Sciatic nerve (tissue), 2 donors: ENCODE measurements at places on chromosomes 7 and 10.

- no peak for DNase-seq
These were observed 62.9 kb upstream of the OIT3 start for GRCh38 chr10:72830625-72831024.

DNA sequence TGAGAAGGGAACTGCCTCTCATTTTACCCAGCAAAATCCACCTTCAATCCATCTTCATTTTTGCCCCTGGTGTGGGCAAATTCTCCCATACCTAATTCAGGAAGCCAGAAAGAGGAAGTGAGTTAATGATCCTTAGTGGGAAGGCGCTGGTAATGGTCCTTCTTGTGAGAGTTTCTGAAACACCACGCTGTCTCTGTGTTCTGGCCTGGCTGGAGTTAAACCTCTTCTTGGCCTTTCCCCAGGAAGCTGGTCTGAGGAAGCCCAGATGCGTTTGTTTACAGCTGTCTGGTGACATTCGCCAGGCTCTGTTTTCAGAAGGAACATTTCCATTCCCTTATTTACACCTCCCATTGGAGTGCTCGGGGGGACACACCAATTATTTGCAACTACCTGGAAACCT is 24.3 kb downstream of the HTRA1 start:
- DNase-seq = no peak

DNA sequence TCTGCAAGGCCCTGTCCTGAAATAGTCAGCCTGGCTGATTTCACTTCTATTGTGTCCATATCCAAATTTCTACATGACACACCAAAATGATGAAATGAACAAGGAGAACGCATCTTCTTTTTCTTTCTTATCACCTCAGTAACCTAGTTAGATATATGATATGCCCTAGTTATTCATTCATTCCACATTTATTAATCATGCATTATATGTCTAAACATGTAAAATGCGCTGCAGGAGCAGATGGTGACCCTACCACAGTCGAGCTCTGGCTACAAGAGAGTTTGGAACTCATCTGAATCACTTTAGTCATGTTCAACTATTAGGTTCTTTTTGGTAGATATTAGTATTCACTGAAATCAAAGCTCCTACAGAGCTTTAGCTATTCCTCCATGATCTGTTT is 31.8 kb upstream of the VPS41 start:
- DNase-seq = no peak

DNA sequence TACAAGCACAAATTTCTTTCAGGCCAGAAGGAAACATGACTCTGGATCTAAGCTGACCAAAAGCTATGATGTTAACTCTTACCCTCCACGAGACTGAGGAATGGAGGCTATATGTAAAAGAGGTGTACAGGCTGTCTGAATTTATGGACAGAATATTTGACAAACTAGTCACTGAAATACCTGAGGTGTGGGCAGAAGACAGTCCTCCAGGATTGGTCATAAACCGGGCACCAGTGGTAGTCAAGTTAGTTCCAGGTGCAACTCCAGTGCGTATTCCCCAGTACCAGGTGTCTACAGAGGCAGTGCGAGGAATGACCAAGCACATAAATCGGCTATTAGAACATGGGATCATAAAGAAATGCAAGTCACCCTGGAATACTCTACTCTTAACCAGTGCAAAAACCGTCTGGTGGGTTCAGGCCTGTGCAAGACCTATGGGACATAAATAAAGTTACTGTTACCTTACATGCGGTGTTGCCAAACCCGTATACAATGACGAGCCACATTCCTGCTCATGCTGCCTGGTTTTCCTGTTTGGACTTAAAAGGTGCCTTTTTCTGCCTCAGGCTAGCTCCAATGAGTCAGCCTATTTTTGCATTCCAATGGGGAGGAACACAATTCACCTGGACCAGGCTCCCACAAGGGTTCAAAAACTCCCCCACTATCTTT is 6.7 kb upstream of the CYREN start:
- DNase-seq = no peak

DNA sequence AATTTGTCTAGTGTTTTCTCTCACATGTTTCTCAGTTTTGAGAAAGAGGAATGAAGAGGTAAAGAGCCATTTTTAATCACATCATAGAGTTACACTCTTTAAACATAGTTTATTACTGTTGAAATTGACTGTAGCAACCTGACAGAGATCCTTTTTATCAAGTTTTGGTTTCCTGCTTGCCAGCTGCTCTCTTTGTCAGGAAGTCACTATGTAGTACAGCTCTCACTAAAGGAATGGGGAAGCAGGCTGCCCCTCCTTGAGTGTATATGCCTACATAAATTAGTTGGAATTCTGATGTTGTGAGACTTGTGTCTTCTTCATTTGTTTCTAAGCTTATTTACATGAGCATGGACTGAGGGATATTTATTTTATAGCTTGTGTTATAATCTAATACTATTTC is 1274.0 kb upstream of the CELF2 start:
- DNase-seq = no peak

- DNase-seq = no peak
These were observed 209.8 kb downstream of the ZNF33B start for GRCh38 chr10:42428534-42428933.

DNA sequence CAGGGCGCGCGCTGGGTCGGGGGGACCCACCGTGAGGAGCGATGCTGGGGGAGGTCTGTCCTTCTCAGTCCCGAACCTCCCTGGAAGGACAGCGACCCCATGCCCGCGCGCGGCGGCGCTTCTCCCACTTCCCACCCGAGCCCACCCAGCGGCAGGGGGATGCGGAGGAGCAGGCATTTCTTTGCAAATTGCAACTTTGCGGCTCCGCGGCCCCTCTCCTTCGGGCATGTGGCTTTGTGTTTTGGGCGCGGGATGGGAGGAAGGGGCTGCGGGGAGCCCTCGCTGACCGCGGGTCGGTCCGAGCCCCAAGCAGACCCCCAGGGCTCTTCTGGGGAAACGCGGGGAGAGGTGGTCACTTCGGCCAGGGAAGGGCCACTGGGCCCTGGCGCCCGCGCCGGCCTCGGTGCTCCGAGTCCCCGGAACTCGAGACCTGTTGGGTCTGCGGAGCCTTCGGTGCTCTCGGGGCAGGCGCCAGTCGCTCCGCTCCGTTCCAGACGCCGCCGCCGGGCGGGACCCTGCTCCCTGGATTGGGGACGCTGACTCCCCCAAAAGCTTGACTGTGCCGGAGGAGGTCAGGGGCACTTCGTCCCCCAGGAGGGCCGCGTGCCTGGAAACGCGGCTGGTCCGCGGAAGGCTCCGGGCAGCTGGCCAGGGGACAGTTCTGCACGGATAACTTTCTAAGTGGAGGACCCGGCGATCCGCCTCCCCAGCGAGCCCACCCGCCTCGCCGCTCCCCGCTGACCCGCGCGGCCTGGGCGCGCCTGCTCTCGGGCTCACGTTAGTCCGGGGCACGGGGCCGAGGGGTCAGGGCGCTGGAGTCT is 164.2 kb upstream of the DPP6 start:
- no peak for DNase-seq
